Spinal cord (tissue), 10 donors: ENCODE measurements at places on chromosomes 13 and 19. TPM values are rescaled to one million over a fixed set of nuclear protein-coding genes. Genes with fewer than 3 reads are reported as not detected.

The MAST3 gene
- total RNA-seq = 8.9 TPM

The U2AF1L4 gene
- total RNA-seq = 23.6 TPM

DNA sequence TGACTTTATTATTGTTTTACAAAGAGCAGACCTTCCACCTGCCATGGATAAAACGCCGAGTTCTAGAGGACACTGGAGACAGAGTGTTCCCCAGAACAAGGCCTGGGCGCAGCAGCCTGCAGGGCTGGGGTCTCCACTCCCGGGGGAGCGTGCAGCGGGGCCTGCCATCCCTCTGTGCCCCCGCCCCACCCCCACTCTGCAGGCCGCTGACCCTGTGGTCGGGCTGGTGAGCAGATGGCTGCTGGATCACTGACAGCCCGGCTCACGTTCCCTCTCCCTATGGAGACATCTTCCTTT lies 8.6 kb upstream of the PTBP1 start:
- DNase-seq = no peak

DNA sequence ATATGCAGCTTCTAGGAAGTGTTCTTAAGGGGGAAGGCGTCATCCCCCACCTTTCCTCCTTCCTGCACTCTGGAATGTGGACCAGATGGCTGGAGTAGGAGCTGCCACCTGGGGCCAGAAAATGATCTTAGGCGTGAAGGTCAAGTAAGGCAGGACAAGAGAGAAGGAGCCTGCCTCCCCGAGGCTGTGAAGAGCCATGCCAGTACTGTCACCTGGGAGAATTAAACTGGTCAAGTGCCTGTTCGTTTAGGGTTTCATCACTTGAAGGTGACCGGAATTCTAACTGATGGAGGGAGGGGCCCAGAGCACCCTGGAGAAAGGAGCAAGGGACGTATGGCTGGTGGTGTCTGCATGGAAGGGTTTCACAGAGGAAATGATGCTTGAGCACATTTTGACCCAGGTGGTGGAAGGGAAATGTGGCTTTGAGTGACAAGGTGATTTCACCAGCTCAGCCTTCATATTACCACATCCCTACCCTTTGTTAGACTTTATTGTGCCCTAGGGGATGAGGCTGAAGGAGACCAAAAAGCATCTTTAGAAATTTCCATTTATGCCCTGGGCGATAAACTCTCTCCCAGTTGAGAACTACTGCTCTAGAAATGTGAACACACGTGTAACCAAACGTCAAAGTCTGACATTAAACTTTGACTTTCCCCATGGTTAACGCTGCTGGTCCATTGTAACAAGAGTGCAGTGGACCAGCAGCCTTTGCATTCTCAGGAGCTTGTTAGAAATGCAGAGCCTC lies 37.5 kb downstream of the PPP2R1A start:
- no peak for DNase-seq

DNA sequence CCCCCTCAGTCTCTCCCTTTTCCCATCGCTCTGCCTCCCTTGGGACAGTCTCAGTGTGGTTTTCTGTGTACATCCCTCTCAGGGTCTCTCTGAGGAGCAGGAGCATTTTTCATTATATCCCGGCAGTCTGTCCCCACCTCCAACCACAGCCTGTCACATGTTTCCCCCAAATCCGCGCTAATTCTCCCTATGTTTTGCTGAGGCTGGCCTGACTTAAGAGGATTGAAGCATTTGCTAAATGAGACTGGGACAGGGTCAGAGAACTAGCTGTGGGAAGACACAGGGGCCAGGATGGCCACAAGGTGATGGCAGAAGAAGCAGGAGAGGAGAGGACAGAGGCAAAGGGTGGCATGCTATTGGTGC lies 5.5 kb downstream of the TPRX1 start:
- no peak for DNase-seq
